ENCODE measurements at places on chromosomes 11 and 22.

GRCh38 chr11:128304666-128305485 lies 282.5 kb downstream of the ETS1 start:
- no peak for DNase-seq

DNA sequence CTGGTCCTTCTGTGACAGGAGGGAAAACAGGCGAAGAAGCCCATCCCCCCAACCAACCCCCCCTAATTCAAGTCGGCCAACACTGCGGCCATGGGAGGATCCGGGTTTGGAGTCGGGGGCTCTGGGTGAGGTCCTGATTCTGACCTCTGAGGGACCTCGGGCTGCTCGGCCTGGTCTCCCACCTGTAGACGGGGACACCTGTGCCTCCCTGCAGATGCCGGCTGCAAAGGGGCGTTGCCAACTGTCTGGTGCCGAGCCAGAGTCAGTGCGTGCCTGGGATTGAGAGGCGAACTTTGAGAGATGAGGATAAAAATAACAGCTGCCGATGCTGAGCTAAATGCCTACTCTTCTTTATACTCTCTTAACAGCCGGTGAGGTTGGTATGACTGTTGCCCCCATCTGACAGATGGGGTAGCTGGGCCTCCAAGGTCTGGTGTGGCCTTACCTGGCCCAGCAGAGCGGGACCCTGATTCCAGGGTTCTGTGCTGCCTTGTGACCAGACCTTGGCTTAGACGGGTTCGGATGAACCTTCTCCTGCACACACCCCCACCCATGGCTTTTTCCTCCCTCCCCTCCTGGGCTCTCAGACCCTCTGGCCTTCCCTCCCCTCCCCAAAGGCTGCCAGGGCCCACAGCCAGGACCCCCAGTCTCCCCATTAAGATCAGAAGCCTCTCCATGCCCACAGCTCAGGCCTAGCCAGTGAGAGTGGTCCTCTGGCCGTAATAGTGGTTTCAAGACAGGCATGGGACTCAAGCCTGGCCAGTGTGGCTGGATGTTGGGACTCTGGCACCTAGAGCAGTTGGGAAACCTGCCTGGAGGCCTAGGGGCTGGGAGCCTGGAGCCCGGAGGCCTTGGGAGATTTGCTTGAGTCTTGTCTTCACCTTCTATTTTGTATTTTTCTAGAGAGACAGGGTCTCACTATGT lies 41.7 kb downstream of the KCNJ4 start:
- no peak for DNase-seq

- DNase-seq = no peak
These were observed 199.2 kb downstream of the RAB38 start for GRCh38 chr11:87976009-87976408.

- DNase-seq = no peak
These were observed 17.8 kb downstream of the NAGA start for GRCh38 chr22:42052765-42053164.

DNA sequence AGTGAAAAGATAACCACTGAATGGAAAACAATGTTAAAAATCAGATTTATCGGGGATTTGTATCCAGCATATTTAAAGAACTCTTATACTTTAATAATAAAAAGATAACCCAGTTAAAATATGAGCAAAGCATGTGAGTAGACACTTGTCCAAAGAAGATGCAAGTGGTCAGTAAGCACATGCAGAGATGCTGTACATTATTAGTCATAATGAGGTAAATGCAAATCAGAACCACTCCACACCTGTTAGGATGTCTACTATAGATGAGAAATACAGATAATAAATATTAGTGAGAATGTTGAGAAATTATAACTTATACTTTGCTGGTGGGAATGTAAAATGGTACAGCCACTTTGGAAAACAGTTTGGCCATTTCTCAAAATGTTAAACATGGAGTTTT lies 28.0 kb downstream of the QSER1 start:
- no peak for DNase-seq

DNA sequence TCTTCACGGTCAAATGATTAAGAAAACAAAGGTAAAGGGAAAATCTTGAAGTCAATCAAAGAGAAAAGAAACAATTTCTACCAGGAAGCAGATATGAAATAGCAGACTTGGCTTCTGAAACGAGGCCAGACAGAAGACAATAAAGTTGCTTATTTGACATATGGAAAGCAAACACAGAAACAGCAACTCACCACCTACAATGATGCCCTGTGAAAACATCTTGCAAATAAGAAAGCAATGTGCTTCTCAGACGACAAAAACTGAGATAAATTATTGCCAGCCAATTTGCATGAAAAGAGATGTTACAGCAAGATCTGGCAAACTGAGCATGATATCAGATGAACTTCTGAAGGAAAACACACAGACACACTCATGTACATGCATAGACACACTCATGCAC lies 45.9 kb upstream of the CTSC start:
- no peak for DNase-seq

DNA sequence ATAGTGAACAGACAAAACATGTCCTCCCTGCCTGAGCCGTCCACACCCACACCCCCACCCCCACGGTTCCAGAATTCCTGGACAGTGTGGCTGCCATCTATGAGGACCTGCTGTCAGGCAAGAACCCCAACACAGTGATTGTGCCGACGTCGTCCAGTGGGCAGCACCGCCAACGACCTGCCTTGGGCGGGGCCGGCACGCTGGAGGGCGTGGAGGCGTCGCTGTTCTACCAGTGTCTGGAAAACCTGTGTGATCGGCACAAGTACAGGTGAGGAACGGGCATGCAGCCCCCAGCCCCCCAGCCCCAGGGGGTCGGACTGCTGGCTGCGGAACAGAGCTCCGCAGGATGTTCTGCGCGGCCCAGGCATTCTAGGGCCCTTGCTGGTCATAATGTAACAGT lies 19.7 kb downstream of the ARFGAP2 start:
- DNase-seq = no peak
